Right hindlimb (tissue), 1 donor: ENCODE measurements at places on chromosomes 3 and 15.

DNA sequence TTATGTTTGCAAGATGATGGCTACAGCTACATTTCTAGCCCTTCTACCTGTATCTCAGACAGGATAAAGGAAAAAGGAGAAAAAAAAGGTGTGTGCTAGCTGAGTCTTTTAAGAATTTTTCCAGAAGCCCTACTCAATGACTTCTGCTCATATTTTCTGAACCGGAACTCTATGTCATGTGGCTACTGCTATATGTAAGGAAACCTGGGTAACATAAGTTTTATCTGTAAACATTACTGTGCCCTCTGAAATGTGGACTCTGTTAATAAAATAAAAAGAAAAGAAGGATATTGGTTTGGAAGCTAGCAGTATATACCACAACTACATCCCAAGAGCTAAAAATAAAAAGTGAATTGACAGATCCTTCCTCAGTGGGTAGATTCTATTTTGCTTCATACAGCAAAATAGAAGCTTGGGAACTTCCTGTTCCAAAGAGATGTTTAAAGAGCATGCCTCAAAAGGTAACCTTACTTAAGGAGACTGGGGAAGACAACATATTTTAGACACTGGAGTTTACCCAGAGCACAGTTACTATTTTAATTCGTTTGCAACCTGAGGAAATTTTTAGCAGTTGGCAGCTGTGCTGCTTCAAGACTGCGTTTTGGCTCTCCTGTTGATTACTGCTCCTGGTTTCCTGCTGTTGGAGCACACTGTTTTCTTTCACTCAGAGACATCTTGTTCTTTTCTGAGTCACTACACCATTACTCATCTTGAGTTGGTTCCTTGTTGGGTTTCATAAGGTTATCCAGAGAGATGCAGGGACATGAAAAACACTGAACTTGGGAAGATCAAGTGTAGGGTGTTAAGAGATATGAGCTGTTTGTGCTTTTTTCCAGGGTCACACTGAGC is 280.7 kb downstream of the NFKBIZ start:
- DNase-seq = no peak

DNA sequence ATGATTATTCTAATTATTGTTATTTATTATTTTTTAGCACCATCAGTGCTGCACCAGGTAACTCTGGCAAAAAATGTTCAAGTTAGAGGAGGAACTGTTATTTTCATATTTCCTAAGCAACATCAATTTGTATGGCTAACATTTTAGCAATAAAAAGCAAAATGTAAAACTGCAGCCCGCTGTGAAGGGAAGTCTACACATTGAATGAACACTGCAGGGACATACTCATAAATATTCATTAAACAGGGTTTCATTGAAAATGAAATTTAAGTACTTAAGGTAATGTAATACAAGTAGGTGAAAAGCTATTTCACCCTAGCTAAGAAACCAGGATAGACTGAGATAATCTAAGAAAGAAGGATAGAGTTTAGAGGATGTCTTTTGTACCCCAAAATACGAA is 532.7 kb downstream of the NLGN1 start:
- no peak for DNase-seq

DNA sequence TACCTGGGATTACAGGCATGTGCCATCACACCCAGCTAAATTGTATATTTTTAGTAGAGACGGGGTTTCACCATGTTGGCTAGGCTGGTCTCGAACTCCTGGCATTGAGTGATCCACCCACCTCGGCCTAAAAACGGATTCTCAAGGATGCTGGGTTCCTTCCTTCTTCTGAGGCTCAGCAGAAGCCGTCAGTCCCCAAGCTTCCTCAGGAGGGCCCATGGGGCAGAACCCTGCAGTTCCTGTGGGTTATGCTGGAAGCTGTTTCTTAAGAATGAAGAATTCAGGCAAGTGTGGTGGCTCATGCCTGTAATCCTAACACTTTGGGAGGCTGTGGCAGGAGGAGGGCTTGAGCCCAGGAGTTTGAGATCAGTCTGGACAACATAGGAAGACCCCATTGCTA is 29.0 kb upstream of the ZNF710 start:
- DNase-seq = no peak

DNA sequence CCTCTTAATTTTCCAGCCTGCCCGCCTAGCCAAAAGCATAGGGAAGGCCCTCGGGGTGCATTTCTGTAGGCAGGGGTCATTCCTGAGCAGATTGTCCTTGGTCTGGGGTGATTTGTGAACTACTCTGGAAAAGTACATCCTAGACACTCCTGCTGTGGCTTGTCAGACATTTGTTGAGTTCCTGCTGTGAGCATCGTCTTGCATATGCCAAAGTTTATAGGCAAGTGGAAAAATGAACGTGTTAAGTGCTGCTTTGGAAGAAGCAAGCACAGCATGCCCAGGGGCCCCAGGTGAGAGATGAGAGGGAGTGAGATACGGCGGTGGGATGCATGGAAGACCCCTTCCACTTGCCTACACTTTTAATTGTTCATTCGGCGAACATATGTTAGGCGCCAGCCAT is 237.7 kb upstream of the ST8SIA2 start:
- DNase-seq = no peak

GRCh38 chr3:101466465-101467309 is 46.3 kb downstream of the SENP7 start:
- no peak for DNase-seq

- DNase-seq = peak; percentile 44
These were observed 37.9 kb upstream of the TNFAIP8L3 start for GRCh38 chr15:51132384-51133139.

DNA sequence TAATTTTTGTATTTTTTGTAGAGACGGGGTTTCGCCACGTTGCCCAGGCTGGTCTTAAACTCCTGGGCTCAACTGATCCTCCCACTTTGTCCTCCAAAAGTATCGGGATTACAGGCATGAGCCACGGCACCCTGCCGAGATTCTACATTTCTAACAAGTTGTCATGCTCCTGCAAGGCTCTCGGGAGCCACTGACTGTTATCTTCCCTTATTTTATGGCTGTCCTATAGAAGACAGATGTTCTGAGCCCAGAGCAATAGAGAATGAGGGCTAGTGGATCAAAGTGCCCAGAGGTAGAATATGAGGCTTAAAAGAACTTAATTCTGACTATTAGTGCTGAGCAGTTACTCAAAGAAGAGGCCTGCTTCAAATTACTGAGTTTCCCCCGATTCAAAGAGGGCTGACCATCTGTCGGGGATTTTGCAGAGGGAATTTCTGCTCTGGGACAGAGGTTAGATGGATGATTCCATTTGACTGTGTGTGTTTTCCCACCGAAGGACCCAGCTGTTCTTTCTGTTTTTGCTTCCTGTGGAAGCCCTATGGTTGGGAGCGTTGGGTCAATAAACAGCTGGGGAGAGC is 39.5 kb downstream of the ITPR1 start:
- DNase-seq = peak; percentile 62

GRCh38 chr15:68782589-68783161 is 38.0 kb downstream of the ANP32A start:
- no peak for DNase-seq

GRCh38 chr15:36729418-36729817 is 150.0 kb downstream of the CDIN1 start:
- DNase-seq = no peak

GRCh38 chr15:51371266-51371665 is 29.8 kb downstream of the GLDN start:
- DNase-seq = no peak

DNA sequence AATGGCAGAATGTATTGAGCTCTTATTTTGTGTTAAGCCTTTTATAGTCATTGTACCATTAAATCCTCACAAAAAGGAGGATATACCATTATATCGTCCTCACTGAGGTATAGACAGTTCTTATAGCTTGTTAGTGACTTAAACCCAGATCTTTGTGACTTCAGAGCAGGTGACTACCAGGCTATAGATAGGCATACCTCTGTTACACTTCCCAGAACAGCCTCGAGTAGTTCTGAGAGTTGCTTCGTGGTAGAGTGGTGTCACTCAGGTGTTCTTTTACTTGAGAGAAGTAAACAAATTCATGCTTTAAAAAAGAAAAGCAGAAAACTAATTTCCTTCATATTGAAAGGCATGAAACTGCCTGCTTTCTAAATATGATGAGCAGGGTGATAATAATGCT is 59.9 kb downstream of the SEC22A start:
- DNase-seq = no peak

- DNase-seq = no peak
These were observed 30.2 kb upstream of the CRBN start for GRCh38 chr3:3209714-3210113.

DNA sequence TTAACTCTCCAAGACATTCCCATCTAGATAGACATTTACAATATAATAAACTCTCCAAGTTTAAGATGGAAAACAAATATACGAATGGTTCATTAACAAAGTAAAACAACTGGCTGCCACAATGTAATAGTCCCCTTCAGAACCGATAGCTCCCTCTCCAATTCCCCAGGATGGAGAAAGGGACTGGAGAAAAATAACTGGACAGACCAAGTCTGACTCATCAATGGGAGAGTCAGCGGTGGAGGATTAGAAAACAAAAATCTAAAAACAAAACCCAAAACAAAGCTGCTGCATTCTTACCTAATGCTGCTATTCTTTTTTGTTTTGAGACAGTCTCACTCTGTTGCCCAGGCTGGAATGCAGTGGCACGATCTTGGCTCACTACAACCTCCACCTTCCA is 468.1 kb downstream of the SHQ1 start:
- DNase-seq = no peak

DNA sequence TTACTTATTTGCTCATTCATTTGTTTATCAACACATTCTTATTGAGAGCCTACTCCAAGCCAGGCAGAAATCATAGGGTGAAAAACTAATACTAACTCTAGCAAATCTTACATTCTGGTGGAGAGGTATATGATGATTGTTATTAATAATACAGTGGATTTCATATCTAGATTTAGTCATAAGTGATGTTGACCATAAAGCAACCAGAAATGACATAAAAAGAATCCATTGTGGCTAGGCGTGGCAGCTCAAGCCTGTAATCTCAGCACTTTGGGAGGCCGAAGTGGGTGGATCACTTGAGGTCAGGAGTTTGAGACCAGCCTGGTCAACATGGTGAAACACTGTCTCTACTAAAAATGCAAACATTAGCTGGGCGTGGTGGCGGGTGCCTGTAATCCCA is 26.2 kb upstream of the IL20RB start:
- DNase-seq = no peak

DNA sequence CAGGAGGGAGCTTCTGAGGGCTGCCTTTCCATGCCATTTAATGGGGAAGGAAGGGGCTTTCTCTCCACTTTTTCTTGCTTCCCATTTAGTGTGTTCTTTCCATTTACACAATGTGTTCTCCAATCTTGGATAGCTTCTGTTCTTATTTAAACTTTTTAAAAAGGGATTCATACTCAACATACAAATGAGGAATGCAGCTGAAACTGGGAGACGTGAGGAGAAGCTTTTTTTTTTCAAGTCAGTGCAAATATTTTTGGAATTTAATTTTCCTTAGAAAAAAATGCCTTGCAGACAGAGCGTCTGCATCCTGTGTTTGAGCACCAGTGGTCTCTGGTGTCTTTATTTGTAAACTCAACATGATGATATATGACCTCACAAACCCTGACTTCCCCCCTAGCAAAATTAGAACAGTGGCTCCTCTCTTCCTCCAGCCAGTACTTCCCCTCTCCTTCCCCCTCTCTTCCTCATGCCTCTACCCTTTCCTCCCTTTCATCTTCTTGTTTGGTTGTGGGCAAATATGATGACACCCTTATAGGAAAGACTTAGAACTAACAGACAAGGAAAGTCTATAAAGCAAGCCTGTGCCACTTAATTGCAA is 48.1 kb upstream of the PCSK6 start:
- DNase-seq = no peak

DNA sequence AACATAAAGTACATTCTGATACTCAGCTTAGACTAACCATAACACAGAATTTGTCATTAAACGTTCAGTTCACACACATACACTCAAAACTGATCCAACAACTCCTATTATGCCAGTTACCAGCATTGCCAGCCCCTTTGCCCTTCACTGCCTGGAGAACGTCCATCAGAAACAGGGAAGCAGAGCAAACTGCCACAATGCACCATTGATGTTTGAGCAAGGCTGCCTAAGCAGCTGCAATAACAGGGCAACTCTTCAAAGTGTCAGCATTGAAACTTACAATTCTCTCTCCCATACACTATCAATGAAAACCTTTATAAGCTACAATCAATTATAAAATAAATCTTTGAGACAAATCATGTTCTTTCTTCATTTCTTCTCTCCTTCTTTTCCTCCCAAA is 85.1 kb downstream of the ZBTB20 start:
- DNase-seq = peak; percentile 17

DNA sequence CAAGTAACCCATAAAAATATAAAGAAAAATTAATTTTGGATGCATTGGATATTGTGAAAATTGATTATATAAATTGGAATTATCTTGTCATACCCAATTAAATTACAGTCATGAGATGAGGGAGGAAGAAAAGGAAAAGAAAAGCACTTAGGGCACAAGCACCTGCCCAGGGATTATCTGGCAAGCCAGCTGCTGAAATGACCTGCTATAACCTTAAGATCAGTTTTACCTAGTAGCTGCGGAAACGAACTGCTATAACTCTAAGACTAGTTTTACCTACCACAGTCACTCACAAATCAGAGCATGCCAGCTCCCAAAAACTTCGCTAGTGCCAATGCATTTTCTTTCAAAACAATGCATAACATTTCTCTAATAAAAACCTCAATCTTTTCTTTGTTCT is 26.2 kb downstream of the LRRFIP2 start:
- DNase-seq = no peak

DNA sequence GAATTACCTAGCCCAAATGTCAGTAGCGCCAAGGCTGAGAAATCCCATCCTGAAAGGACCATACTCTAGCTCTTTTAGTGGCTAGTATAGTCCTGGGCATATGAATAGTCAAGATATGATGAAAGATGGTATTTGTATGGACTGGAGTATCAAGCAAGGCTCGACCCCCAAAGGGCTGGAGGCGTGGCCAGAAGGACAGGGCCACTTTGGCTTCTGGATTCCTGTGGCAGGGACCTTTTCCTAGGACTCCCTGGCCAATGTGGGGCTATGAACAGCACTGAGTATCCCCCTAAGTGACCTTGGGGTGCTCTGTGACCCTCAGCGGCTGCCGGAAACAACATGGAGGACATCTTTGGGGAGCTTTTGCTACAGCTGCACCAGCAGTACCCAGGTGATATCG is 6.0 kb downstream of the MPI start:
- DNase-seq = no peak

DNA sequence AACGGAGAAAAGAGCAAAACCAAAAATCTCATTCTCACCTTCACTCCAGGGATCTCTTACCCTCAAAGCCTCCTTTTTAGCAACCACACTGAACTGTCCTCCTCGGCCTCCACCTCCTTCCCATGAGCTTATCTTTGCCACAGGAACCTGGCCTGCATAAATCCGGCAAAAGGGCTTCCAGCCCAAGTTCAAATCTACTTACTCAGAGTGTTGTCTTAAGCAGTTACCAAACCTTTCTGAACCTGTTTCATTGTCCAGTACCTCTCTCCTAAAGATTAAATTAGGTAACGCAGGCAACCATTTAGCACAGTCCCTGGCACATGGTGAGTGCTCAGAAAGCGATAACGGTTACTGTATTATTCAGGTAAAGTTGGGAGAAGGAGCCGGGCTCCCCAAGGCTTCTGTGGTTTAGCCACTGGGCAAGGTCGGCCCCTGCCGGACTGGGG is 777 bp downstream of the CIB1 start:
- DNase-seq = no peak
